ENCODE measurements at places on chromosomes 13 and 19.
A peak's percentile ranks its signal among the peaks of the same experiment; 100 is the strongest.

- peak; percentile 98 for DNase-seq
Observed at GRCh38 chr13:78022164-78022877, 103.7 kb upstream of the EDNRB start.

GRCh38 chr13:51645154-51645650 is 60.9 kb downstream of the WDFY2 start:
- peak; percentile 52 for DNase-seq

DNA sequence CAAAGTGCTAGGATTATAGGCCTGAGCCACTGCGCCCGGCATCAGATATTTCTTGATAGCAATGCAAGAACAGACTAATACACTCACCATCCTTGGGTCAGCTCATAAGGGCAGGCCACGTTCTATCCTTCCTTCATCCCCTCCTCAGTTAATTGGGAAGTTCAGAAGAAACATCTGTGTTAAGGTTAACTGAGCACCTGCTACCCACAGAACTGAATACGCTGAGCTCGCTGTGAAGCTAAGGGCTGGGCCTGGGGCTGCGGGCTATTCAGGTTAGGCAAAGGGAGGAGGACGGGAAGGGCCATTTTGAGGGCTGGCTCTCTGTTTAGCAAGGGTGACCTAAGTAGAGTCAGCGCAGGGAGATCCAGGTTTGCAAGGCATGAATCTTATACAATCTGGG is 43.0 kb upstream of the UQCRFS1 start:
- DNase-seq: no peak

GRCh38 chr13:29575098-29575497 is 20.4 kb downstream of the SLC7A1 start:
- DNase-seq: no peak

DNA sequence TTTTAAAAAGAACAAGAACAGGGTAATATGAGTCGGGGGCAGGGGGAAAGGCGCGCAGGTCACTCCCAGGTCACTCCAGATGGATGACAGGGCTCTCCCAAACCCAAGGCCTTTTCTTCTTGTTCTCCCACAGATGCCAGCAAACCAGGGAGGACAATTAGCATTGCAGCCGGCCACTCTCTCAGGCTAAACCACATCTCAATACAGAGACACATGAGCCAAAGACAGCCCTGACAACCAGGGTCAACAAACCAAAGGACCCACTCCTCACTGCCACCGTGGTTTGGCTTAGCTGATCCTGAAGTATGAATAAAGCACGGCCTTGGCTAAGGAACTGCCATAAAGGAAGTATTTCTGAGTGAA is 47.3 kb downstream of the LATS2 start:
- no peak for DNase-seq

DNA sequence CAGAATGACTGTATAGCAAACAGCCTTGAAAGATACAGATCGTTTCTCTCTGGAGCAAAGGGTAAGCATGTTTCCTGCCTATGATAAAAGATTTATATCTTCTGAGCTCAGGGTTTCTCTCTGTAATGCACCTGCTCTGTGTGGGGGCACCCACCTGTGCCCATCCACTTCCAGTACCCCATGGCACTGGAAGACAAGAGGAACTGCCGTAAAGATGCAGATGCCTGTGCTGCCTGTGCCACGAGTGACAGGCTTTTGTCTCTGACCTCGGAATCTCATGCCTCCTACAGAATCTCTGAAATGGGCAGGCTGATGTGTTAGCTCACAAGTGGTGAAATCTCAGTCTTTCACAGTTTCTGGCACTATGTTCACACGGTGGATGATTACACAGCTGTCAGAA is 50.3 kb upstream of the ATP11A start:
- DNase-seq: no peak

DNA sequence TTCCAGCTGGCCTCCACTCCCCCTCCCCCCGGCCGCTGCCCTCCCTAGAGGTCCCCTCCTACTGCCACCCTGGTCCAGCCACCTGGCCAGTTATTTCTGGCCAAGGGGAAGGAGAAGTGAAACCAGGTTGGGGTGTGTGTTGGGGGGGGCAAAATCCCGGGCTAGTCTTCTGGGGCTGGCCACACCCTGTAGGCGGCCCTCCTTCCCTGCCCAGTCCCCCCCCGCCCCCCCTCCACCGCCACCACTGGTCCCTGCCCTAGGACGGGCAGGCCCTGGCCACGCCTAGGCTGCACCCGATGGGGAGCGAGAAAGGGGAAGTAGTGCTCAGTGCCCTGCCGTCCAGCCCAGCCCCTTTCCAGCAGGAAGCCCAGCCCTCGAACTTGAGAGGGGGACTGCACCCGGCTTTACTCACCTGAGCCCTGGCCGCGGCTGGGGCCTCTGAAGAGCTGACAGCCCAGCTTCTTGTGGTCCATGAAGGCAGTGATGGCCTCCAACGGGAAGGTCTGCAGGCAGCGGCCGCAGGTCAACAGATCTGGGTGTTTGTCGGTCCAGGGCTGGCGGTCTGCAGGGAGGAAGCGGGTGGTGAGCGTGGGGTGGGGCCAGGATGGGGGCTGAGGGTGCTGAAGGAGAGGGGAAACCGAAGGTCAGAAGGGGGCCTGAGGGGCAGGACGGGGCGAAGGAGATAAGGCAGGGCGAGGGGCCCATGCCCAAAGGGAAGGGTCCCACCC is 813 bp downstream of the ZNF296 start:
- DNase-seq: peak; percentile 36
